ENCODE measurements at places on chromosomes 16 and 17. TPM values are rescaled to one million over a fixed set of nuclear protein-coding genes. Genes with fewer than 3 reads are reported as not detected.

DNA sequence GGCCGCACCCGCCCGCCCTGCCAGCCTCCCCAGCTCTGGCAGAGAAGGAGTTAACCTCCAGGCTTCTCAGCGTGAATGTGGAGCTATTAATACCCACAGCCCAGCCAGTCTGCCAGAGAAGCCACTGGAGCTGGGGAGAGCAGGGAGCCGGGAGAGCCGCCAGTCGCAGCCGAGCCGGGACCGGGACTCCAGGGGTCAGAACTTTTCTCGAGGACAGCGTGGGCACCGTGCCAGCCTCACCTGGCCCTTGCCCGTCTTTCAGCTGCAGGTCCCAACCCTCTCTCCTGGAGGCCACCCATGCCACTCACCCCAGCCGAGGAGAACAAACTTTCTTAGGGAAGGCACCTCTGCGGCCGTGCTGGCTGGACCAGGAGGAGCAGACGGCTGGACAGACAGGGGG, 33.8 kb upstream of the SBK1 start:
- H3K27me3 ChIP-seq = no peaks in the 10 kb centered on the region
- no peak overlapping the region for H3K4me3 ChIP-seq
- H3K27ac ChIP-seq = no peak overlapping the region
- DNase-seq = no peak

- H3K27ac ChIP-seq = no peak overlapping the region
- peaks cover 2% of the 10 kb centered on the region for H3K36me3 ChIP-seq
- no peak overlapping the region for H3K4me3 ChIP-seq
- peaks cover 4% of the 10 kb centered on the region for H3K4me1 ChIP-seq
- no peak for DNase-seq
These were observed 3.1 kb upstream of the PSMB10 start for GRCh38 chr16:67939507-67940445.

DNA sequence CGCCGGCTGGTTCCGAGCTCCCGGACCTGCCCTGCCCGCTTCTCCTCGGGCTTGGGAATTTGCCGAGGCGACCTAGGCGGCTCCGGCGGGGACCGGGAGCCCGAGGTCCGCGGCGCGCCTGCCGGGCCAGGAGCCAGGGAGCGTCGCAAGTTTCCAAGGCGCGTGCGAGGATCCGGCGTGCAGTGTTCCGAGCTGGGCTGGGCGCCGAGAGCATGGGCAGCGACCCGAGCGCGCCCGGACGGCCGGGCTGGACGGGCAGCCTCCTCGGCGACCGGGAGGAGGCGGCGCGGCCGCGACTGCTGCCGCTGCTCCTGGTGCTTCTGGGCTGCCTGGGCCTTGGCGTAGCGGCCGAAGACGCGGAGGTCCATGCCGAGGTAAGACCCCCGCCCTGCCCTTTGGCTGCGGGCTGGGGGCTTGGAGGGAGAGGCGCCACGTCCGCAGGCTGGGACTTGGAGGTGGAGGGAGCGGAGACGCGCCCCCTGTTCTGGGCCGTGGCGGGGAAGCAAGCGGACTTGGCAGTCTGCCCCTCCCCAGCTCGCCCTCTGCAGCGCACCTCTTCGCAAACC, 668 bp downstream of the MMP15 start:
- H3K4me1 ChIP-seq = peaks cover 10% of the 10 kb centered on the region
- no peak overlapping the region for H3K27ac ChIP-seq
- H3K36me3 ChIP-seq = no peaks in the 10 kb centered on the region

GRCh38 chr16:1335996-1336395, 2.6 kb downstream of the BAIAP3 start:
- peaks cover 20% of the 10 kb centered on the region for H3K4me1 ChIP-seq
- no peaks in the 10 kb centered on the region for H3K36me3 ChIP-seq
- DNase-seq = no peak
- H3K27me3 ChIP-seq = no peaks in the 10 kb centered on the region

GRCh38 chr17:17682293-17682736, 1.1 kb downstream of the RAI1 start:
- H3K4me3 ChIP-seq = peak overlapping the region; percentile 64
- H3K27ac ChIP-seq = peak overlapping the region; percentile 97
- H3K4me1 ChIP-seq = peaks cover 45% of the 10 kb centered on the region
- no peaks in the 10 kb centered on the region for H3K36me3 ChIP-seq

DNA sequence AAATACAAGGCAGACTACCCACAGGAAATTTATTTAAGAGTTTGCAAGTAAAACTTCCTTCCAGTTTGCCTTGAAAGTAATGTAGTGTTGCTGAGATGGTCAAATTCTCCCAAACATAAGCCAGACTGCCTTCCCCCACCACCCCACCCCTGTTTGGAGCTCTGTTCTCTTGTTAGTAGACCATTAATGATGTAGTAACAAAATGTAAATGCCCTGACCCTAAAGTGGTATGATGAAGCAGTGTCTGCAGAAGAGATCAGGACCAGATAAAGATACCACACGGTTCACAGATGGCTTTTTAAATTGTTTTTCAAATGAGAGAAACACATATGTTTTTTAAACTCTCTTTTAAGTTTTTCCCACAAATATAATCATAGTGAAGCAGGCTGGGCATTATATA, 136.4 kb upstream of the TMEM97 start:
- no peak overlapping the region for H3K27ac ChIP-seq
- no peaks in the 10 kb centered on the region for H3K4me1 ChIP-seq
- no peaks in the 10 kb centered on the region for H3K27me3 ChIP-seq
- H3K4me3 ChIP-seq = no peak overlapping the region
- H3K36me3 ChIP-seq = no peaks in the 10 kb centered on the region

DNA sequence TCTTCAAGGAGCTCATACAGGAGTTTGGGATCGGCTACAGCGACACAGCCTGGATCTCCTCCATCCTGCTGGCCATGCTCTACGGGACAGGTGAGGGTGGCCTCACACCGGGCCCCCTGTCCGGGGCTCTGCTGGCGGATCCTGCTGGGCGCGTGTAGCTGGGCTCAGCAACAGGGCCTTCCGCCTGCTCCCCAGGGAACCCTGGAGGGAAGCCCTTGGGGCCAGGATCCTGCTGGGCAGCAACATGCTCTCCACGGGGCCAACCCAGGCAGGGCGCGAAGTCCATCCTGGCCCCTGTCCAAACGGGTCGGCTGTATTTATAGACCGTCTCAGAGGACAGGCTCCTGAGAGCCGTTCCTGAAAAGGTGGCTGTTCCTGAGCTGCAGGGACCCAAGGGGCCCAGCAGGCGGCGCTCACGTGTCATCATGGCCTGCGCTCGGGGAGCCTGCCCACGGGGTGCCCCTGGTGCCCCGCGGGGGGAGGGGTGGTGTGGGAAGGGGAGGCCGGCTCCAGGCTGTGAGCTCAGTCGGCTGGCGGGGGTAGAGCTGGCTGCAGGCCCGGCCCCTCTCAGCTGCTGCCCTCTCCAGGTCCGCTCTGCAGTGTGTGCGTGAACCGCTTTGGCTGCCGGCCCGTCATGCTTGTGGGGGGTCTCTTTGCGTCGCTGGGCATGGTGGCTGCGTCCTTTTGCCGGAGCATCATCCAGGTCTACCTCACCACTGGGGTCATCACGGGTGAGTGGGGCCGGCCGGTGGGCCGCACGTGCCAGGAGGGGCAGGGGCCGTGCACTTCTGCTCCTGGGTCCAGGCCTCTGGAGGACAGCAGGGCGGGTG, 7.5 kb downstream of the SLC16A3 start:
- no peak for DNase-seq
- H3K27ac ChIP-seq = peak overlapping the region; percentile 94
- H3K4me3 ChIP-seq = no peak overlapping the region
- peaks cover 94% of the 10 kb centered on the region for H3K4me1 ChIP-seq

The KRT32 gene
- total RNA-seq = 0.72 TPM

The LGALS9 gene
- 1.6 TPM for total RNA-seq

The FHOD1 gene
- total RNA-seq = 9.3 TPM
